ENCODE measurements at places on chromosomes 13 and 19. TPM values are rescaled to one million over a fixed set of nuclear protein-coding genes. Genes with fewer than 3 reads are reported as not detected.
A peak's percentile ranks its signal among the peaks of the same experiment; 100 is the strongest.

Gene CCDC169
- 3.1 TPM for total RNA-seq

Gene ATP4B
- total RNA-seq: not detected

Gene UBA52
- 1,465 TPM for total RNA-seq

Gene TNFAIP8L1
- total RNA-seq: 60.1 TPM

Gene ADM5
- total RNA-seq: 5.3 TPM

Gene CCDC194
- total RNA-seq: 2.7 TPM

Gene YJEFN3
- total RNA-seq: 5.2 TPM

- H3K4me1 ChIP-seq: peaks cover 3% of the 10 kb centered on the region
- H3K27me3 ChIP-seq: no peaks in the 10 kb centered on the region
- H3K27ac ChIP-seq: no peak overlapping the region
Measured at GRCh38 chr13:43579321-43579720, 207.5 kb downstream of the ENOX1 start.

GRCh38 chr19:13060964-13061927 lies 41.4 kb downstream of the LYL1 start:
- H3K4me3 ChIP-seq: peak overlapping the region; percentile 31
- H3K27me3 ChIP-seq: peaks cover 15% of the 10 kb centered on the region
- H3K27ac ChIP-seq: no peak overlapping the region
- DNase-seq: peak; percentile 91

- H3K36me3 ChIP-seq: no peaks in the 10 kb centered on the region
- no peak for DNase-seq
- H3K27me3 ChIP-seq: no peaks in the 10 kb centered on the region
- H3K4me1 ChIP-seq: peaks cover 11% of the 10 kb centered on the region
- no peak overlapping the region for H3K27ac ChIP-seq
Measured at GRCh38 chr13:108964606-108965005, 335.2 kb downstream of the MYO16 start.

GRCh38 chr13:64007339-64007738 lies 2591.7 kb upstream of the PCDH20 start:
- no peak for DNase-seq
- H3K36me3 ChIP-seq: no peaks in the 10 kb centered on the region
- H3K27ac ChIP-seq: no peak overlapping the region

DNA sequence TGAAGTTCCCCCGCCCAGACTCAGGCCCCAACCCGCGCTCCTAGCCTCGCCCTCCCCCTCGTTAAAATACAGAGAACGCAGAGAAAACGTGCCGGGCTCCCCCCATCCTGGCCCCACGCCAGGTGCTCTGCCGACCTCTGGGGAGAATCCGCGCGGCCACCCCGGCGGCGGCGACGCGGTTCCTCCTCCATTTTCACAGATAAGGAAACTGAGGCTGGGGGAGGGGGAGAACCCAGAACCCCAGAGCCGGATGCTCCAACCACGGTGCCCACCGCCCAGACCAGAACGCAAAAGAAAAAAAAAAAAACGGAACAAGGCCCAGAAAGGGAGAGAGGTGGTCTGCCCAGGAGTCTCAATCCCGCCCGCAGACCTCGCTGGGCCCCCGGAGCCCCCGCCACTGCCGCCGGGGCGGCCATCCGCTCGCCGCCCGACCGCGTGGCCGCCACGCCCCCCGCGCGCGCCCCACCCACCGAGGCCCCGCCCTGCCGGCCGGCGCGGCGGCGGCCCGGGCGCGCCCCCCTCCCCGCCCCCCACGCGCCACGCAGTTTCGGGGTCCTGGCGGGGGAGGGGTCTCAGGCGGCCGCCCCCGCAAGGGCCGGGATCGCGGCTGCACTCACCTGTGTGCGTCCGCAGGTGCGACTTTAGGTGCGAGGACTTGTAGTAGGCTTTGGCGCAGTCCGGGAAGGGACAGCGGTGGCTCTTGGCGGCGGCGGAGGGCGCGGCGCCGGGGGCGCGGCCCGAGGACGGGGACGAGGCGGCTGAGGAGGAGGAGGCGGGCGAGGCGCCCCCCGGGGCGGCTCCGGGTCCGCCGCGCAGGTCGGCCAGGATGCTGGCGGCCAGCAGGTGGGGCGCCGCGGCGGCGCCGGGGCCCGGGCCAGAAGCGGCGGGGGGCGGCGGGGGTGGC lies 703 bp downstream of the KLF16 start:
- H3K4me3 ChIP-seq: peak overlapping the region; percentile 93
- H3K27me3 ChIP-seq: peaks cover 19% of the 10 kb centered on the region
- no peak for DNase-seq
- H3K36me3 ChIP-seq: peaks cover 4% of the 10 kb centered on the region
- peaks cover 5% of the 10 kb centered on the region for H3K4me1 ChIP-seq

GRCh38 chr19:18021121-18021755 lies 13.3 kb downstream of the ARRDC2 start:
- no peak for DNase-seq
- H3K27ac ChIP-seq: no peak overlapping the region
- peaks cover 16% of the 10 kb centered on the region for H3K4me1 ChIP-seq
- no peak overlapping the region for H3K4me3 ChIP-seq

DNA sequence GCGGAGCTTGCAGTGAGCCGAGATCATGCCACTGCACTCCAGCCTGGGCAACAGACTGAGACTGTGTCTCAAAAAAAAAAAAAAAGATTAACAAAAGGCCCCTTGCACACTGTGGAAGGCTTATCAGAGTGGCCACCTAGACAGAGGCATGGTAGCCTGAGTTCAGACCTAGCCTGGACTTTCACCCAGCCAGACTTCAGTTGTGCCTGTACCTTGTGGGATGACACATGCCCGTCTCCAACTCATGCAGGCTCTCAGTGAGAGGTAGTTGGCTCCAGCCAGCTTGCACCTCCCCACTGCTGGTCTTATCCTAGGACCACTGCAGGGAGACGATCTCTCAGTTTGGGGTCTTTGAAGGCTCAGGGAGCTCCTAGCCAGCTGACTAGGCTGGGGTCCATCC lies 52.2 kb downstream of the GATAD2A start:
- H3K36me3 ChIP-seq: peaks cover 12% of the 10 kb centered on the region
- no peak for DNase-seq
- H3K27ac ChIP-seq: no peak overlapping the region
- H3K4me3 ChIP-seq: no peak overlapping the region
- H3K27me3 ChIP-seq: peaks cover 8% of the 10 kb centered on the region
- H3K4me1 ChIP-seq: peaks cover 42% of the 10 kb centered on the region

DNA sequence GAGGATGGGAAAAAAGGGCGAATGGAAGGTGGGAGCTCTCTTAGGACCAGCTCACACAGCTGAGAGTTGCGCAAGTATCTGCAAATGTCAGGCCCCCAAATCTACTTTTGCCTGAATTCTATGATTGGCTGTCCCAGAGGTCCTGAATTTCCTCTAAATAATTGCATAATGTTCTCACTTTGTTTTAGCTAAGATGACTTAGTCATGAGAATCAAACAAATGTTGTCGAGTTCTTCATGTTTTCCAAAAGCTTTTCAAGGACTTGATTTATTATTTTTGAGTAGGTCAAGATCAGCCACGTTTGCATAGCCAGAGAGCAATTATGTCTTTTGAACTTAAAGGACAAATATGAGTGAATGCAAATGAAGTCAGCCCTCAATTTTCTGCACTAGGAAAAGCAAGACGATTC lies 246.6 kb upstream of the MAB21L1 start:
- no peaks in the 10 kb centered on the region for H3K27me3 ChIP-seq
- H3K36me3 ChIP-seq: no peaks in the 10 kb centered on the region
- no peak overlapping the region for H3K27ac ChIP-seq
- H3K4me1 ChIP-seq: peaks cover 4% of the 10 kb centered on the region
- H3K4me3 ChIP-seq: no peak overlapping the region

GRCh38 chr19:45615795-45616703 lies 14.0 kb upstream of the GPR4 start:
- H3K4me1 ChIP-seq: peaks cover 3% of the 10 kb centered on the region
- peak; percentile 98 for DNase-seq
- peaks cover 10% of the 10 kb centered on the region for H3K36me3 ChIP-seq
- peak overlapping the region; percentile 99 for H3K27ac ChIP-seq
- H3K4me3 ChIP-seq: peak overlapping the region; percentile 95
- peaks cover 9% of the 10 kb centered on the region for H3K27me3 ChIP-seq

GRCh38 chr19:15538774-15539173 lies 30.4 kb downstream of the CYP4F22 start:
- H3K27me3 ChIP-seq: peaks cover 2% of the 10 kb centered on the region
- DNase-seq: no peak
- H3K4me3 ChIP-seq: no peak overlapping the region
- H3K4me1 ChIP-seq: no peaks in the 10 kb centered on the region
- H3K27ac ChIP-seq: no peak overlapping the region

DNA sequence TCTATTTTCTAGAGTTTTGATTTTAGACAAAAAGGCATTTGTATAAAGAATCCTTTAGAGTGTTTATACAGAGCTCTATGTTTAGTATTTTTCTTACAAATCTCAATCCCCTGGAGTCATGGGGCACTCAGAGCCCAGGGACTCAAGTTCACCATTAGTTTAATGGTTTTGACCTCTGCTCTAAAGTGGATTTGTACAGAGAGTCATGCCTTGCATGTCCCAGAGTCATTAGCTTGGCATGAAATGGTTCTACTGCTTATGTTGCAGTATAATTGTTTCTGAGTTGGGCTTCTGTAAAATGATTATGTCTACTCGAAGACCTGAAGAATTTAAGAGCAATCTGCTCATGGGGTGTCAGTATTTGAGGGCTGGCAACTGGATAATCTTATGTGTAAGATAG lies 406.2 kb downstream of the DLEU7 start:
- no peak for DNase-seq
- no peak overlapping the region for H3K4me3 ChIP-seq
- H3K27me3 ChIP-seq: no peaks in the 10 kb centered on the region
- H3K27ac ChIP-seq: no peak overlapping the region

DNA sequence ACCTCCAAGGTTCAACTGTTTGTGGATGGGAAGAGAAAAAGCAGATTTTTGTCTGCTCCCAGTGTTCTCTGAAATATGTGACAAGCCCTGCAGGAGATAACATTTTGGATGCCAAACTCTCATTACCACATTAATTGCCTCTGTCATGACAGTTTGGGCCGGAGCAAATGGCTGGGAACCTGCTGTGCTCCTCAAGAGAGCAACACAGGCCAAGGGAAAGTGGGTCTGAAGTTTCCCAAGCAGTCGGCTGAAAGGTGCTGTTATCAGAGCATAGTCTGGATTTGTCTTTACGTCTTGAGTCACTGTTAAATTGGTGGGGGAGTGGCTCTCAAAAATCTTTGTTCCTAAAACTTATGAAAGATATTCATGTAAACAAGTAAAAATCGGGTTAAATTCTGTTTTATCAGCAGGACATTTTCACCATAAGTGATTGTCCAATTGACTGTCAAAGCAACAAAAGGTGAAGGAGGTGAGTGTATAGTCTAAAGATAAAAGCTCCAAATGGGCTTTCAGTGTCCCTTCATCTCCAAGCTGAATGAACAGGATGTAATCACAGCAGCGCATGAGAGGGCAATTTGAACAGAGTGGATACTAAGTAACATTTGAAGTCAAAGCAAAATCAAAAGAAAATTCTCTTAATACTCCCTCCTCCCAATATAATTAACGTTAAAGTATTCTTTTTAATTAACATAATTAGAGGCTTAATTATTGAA lies 844.8 kb downstream of the PCDH17 start:
- H3K36me3 ChIP-seq: no peaks in the 10 kb centered on the region
- DNase-seq: no peak
- no peaks in the 10 kb centered on the region for H3K27me3 ChIP-seq
- no peaks in the 10 kb centered on the region for H3K4me1 ChIP-seq
- no peak overlapping the region for H3K4me3 ChIP-seq

DNA sequence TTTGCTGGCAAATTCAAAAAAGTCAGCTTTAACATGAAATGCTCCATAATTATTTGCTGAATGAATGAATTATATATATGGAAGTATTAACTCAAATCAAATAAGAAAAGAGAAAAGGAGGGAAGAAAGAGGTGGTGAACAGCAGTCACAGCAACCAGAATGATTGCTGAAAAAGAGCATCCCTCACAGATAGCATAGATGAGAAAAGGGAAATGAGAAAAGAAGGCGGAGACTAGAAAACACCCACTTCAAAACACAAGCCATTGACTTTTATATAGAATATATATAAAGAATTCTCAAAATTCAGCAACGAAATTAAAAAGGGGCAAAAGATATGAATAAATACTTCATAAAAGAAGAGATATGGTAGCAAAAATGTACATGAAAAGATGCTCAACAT lies 75.2 kb downstream of the CAB39L start:
- H3K27me3 ChIP-seq: no peaks in the 10 kb centered on the region
- H3K36me3 ChIP-seq: no peaks in the 10 kb centered on the region
- H3K4me3 ChIP-seq: no peak overlapping the region

DNA sequence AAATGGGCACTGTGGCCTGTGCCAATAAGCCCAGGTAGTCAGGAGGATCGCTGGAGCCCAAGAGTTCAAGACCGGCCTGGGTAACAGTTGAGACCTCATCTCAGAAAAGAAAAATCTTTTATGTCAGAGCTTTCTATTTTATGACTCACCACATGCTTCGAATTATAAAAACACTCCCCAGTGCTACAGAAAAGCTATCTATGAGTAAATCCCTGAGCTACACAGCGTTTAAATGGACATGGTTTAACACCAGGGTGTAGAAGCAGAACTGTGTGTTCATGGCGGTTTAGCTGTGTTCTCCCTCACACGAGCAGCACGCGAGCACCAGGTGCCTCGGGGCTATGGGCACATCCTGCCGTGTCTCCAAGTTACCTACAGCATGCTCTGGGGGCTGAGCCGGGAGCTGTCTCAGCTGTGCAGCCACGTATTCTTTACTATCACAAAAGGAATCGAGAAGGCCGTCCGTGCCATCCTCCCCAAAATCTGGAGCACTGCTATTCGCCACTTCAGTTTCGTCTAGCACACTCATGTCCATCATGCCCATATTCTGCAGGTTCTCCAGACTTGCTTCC lies 6.7 kb downstream of the SAFB2 start:
- no peak overlapping the region for H3K4me3 ChIP-seq
- peaks cover 6% of the 10 kb centered on the region for H3K4me1 ChIP-seq
- no peak overlapping the region for H3K27ac ChIP-seq
- no peak for DNase-seq
- H3K36me3 ChIP-seq: peaks cover 46% of the 10 kb centered on the region
- peaks cover 7% of the 10 kb centered on the region for H3K27me3 ChIP-seq

GRCh38 chr19:44582581-44583265 lies 30.6 kb upstream of the IGSF23 start:
- no peaks in the 10 kb centered on the region for H3K4me1 ChIP-seq
- H3K36me3 ChIP-seq: no peaks in the 10 kb centered on the region
- H3K27ac ChIP-seq: no peak overlapping the region

GRCh38 chr13:93881411-93881810 lies 598.1 kb downstream of the DCT start:
- no peak overlapping the region for H3K27ac ChIP-seq
- H3K4me3 ChIP-seq: no peak overlapping the region
- H3K36me3 ChIP-seq: no peaks in the 10 kb centered on the region
- H3K27me3 ChIP-seq: peaks cover 1% of the 10 kb centered on the region

- H3K4me1 ChIP-seq: peaks cover 3% of the 10 kb centered on the region
- peaks cover 9% of the 10 kb centered on the region for H3K36me3 ChIP-seq
- no peak for DNase-seq
- no peak overlapping the region for H3K27ac ChIP-seq
- no peaks in the 10 kb centered on the region for H3K27me3 ChIP-seq
- H3K4me3 ChIP-seq: no peak overlapping the region
Measured at GRCh38 chr13:59954601-59955000, 209.1 kb downstream of the DIAPH3 start.
